ENCODE measurements at places on chromosomes 16 and 17.

DNA sequence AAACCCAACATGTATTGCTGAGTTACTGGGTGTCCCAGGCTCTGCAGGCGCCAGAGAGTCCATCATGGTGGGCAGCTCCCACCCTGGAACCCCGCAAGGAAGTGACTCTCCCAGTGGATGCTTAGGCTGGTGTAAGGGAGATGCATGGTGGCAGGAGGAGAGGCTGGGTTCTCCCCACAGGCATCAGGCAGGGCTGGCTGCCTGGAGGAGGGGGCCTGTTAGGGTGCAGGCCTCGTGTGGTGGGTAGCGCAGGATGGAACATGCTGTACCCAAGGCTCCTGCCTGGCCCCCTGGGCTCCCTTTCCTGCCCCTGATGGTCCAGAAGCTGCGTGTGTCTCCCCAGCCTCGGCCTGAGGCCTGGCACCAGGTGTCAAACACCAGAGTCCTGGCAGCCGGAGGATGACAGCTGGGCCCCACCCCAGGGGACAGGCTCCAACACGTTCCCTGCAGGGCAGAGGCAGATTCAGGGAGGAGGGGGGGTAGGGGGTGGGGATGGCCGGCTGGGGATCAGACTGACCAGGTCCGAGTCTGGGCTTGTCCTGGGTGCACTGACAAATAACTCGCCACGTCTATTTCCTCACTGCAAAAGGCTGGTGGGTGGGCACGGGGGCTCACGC lies 40.2 kb upstream of the CIBAR2 start:
- DNase-seq = no peak

GRCh38 chr16:5062790-5063765 lies 2.7 kb downstream of the C16orf89 start:
- no peak for DNase-seq

DNA sequence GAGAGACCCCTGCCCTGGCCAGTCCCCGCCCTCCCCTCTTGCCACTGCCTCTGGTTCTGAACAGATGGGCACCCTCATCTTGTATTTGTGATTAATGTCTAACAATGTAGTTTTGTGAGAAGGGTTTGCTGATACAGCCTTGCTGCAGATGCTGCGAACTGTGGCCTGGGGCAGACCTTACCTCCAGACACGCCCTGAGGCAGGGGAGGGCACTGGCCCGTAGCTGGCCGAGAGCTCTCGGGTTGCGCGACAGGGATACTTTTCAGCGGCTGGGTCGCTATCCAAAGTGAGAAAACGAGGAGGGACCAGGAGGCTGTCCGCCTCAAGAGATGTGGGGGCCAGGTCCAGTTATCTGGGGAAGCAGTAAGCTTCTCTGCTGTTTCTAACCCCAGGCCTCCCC lies 21.9 kb downstream of the STH start:
- DNase-seq = no peak

DNA sequence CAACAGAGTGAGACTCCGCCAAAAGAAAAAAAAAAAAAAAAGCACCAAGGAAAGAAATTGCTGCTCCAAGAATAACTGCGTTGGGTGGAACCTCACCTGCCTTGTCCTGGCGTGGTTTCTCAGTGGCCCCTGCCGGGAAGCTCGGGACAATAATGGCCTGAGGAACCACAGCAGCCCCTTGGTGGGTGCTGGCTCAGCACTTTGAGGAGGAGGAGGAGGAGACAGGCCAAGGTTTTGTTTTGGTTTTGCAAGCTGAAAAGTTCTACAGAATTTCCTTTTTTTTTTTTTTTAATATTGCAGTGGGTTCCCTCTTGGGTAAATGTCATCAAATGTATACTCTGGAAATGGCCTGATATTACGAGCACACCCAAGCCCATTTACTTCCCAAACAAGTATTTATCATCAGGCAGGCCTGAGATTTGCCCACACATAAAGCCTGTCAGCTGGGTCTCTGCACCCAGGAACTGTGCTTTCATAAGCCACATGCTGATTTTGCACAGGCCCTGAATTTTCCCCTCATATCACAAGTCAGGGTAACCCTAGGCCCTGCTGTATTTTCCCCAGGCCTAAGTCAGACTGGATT lies 78.3 kb downstream of the SOCS1 start:
- no peak for DNase-seq

DNA sequence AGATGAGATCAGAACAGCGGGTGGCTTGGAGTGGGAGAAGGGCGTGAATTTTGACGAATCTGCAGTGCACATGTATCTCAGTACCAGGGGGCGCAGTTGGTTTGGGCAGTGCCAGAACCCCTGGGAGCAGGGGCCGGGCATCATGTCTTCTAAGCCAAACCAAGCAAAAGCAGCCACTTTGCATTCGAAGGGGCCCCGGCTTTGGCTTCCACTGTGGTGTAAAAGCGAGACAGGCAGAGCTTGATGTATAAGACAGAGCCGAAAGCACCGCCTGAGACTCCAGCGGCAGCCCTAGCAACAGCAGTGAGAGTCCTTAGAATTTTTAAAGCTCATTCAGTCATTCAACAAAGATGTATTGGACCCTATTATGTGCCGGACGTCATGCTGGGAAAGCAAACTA lies 3.8 kb upstream of the XYLT1 start:
- DNase-seq = no peak

- DNase-seq = no peak
Observed at GRCh38 chr17:33112763-33113162, 121.1 kb downstream of the SPACA3 start.

- peak; percentile 16 for DNase-seq
Observed at GRCh38 chr16:57764341-57765159, 29.0 kb downstream of the KATNB1 start.

GRCh38 chr16:88453611-88454522 lies 787 bp downstream of the ZFPM1 start:
- peak; percentile 42 for DNase-seq
